Activated CD4-positive, CD25-positive, alpha-beta regulatory T cell treated with anti-CD3 and anti-CD28 coated beads, Interleukin-2, amount 50 U/mL, for 16 hours (primary cell): ENCODE measurements at places on chromosomes 1 and 21.

- no peak for DNase-seq
Observed at GRCh38 chr1:40766017-40766416, 17.6 kb upstream of the KCNQ4 start.

DNA sequence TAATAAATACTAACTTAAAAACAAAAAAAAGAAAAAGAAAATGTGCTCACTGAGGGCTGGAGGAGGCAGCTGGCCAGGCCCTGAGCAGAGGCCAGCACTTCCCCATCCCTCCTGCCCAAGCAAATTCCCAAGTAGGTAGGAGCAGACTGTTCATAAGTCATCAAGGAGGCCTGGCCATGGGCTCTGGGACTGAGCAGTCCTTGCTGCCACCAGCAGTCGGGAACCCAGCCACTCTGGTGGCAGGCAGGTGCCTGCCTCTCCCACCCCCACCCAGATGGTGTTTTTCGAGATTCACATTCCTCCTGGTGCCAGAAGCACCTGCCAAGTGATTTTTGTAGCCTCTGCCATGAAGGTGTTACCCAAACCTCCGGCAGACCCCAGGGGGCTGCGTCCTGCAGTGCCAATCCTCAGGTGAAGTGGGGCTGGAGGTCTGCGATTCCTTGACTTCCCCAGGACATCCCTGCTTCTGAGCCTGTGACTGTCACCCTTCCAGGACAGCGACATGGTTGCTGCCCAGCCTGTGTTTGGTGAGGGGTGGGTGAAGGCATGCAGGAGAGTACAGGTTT lies 204.2 kb upstream of the TMEM51 start:
- DNase-seq = no peak

DNA sequence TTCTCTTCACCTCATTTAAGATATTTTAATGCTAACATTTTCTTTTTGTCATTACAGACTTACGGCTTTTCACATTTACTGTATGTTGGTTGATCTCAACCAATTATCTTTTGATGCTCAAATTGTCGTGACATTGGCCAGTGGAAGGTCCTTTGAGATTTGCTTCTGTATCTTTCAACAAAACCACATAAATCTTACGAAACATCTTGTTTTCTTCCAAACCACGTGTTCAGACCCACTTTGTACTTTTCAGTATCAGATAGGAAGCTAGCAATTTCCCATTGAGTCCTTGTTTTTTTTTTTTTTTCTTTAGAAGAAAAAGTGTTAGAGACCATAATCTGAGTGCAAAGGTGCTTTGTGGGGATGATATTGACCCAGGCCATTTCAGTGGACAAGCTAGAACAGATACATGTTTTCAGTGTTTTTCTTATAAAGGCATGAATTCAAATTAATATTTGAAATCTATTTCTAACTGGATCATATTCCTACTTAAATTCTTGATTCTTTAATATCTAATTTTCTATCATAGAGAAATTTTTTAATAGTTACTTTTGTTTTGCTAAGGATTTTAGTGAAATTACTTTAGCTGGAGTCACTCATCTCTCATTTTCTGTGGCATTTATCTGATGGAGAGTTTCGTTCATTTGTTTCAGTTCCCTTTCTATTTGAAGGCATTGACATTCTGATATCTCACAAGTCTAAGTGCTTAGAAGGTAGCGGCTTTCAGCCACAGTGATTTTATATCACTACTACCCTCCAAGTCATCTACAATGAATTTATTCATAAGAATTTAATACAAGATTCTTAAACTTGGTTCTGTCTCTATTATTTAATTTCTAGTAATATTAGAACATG lies 26.7 kb downstream of the ATG4C start:
- DNase-seq = no peak

- no peak for DNase-seq
Observed at GRCh38 chr21:23955135-23955843, 1652.0 kb downstream of the MRPL39 start.

GRCh38 chr1:110281363-110282290 lies 57.5 kb upstream of the RBM15 start:
- DNase-seq = no peak

- no peak for DNase-seq
Observed at GRCh38 chr21:36730291-36731281, 31.7 kb downstream of the SIM2 start.

GRCh38 chr1:199878823-199879222 lies 148.7 kb upstream of the NR5A2 start:
- DNase-seq = no peak

DNA sequence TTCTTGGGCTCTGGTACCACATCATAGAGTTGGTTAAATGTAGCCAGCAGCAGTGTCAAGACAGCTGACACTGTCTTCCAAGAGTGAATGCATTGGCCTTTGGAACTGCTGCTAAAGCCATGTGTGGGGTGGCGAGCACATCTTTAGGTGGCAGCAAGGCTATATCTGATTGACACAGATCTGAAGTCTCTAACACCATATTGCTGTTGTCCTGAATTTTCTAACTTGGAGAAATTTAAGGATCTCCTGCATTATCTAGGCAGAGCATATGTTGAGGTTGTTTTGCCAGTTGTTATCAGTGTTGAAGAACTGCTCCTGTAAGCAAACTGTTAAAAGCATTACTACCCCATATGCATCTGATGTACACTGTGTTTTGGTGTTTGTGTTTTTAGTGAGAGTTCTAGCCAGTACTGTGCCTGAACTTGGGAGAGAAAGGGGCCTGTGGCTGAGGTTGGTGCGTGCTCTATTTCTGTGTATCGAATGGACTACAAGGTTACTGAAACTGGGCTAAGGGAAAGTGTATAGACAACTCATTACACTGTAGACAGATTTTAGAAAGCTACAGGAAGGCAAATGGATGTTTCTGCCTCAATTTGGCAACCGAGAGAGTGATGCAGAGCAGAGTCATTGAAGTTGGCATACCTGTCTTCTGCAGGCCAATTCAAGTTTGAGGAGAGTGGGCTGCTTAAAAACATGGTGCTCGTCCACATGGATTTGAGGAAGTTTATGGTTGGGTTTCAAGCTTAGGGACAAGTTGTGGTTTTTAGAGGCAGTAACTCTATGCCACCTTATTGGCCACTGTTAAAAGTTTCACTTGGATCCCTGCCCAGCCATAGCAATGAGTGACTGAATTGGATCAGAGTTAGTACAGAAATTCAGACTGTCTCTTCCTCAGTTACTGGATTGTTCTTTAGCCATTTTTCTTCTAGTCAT lies 16.9 kb downstream of the DYRK3 start:
- no peak for DNase-seq

- no peak for DNase-seq
Observed at GRCh38 chr1:65681096-65681495, 111.6 kb upstream of the PDE4B start.

- DNase-seq = no peak
Observed at GRCh38 chr1:43061757-43062156, 103.1 kb upstream of the SLC2A1 start.

GRCh38 chr1:207459008-207459407 lies 4.9 kb downstream of the CR2 start:
- DNase-seq = no peak

DNA sequence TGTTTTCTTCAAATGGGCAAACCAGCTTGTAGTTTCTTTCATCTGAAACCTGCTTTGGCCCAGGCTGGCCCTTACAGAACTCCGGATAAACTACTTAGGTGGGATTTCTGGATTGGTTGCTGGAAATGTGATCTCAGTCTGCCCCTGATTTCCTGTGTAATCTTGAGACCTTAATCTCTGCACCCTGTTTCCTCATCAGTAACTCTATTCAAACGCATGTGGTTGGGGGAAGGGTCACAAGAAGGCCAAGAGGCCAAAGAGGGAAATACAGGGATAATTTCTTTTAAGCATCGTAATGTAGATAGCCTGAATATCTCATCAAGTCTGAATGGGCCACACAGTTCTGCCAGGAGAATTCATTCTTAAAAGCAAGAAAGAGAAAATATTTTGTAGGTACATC lies 483.6 kb downstream of the LTN1 start:
- DNase-seq = no peak

- no peak for DNase-seq
Observed at GRCh38 chr21:32093646-32094462, 185.0 kb downstream of the MIS18A start.

- no peak for DNase-seq
Observed at GRCh38 chr21:32889596-32889995, 118.0 kb upstream of the PAXBP1 start.
